ENCODE measurements at places on chromosomes 2 and 18. TPM values are rescaled to one million over a fixed set of nuclear protein-coding genes. Genes with fewer than 3 reads are reported as not detected.

DNA sequence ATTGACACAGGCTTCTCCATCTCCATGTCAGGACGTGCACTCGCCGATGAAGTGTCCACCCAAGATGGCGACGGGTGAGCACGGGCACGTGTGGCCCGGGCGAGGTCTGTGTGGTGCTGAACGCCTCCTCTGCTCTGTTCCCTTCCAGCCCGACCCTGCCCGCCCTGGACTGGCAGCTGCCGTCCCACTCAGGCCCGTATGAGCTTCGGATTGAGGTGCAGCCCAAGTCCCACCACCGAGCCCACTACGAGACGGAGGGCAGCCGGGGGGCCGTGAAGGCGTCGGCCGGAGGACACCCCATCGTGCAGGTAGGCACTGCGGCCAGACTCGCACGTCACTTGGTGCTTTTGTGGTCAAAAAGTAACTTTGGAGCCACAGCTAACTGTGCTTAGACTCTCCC, 37.7 kb downstream of the NFATC1 start:
- no peak overlapping the region for H3K27ac ChIP-seq
- no peaks in the 10 kb centered on the region for H3K27me3 ChIP-seq
- H3K4me3 ChIP-seq = no peak overlapping the region
- H3K36me3 ChIP-seq = no peaks in the 10 kb centered on the region
- H3K4me1 ChIP-seq = no peaks in the 10 kb centered on the region
- no peak for DNase-seq

- DNase-seq = no peak
- no peaks in the 10 kb centered on the region for H3K27me3 ChIP-seq
- H3K4me3 ChIP-seq = no peak overlapping the region
- H3K4me1 ChIP-seq = no peaks in the 10 kb centered on the region
- no peaks in the 10 kb centered on the region for H3K36me3 ChIP-seq
These were observed 162.1 kb upstream of the XIRP2 start for GRCh38 chr2:166725927-166726924.

DNA sequence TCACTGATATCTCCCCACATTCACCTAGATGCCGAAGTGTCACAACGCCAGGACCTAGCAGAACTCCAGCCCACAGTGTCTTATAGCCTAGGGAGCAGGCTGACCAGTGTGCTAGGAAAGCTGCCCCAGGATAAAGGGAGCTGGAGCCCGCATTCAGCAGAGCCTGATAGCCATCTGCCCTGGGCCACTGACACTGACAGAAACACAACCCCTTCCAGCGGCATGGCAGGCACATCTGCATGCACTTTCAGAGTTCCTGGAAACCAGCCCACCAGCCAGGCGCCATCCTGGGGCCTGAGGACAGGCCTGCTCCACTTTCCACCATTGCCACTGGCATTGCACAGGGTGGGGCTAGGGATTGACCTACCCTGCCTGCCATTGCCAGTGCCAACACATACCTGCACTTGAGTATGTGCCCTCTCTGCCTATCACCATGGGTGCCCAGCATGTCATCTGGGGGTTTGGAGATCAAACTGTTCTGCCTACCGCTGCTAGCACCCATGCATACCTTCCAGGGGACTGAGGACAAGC, 290.1 kb upstream of the KLHL14 start:
- no peaks in the 10 kb centered on the region for H3K27me3 ChIP-seq
- H3K27ac ChIP-seq = no peak overlapping the region
- no peak for DNase-seq
- H3K4me1 ChIP-seq = no peaks in the 10 kb centered on the region
- H3K36me3 ChIP-seq = no peaks in the 10 kb centered on the region

GRCh38 chr2:86357392-86357963, 20.1 kb upstream of the REEP1 start:
- H3K27me3 ChIP-seq = no peaks in the 10 kb centered on the region
- DNase-seq = no peak
- no peaks in the 10 kb centered on the region for H3K4me1 ChIP-seq
- no peaks in the 10 kb centered on the region for H3K36me3 ChIP-seq
- H3K4me3 ChIP-seq = no peak overlapping the region

GRCh38 chr18:76394780-76395476, 100.1 kb downstream of the ZNF516 start:
- H3K4me1 ChIP-seq = no peaks in the 10 kb centered on the region
- H3K27me3 ChIP-seq = no peaks in the 10 kb centered on the region
- H3K4me3 ChIP-seq = no peak overlapping the region
- no peaks in the 10 kb centered on the region for H3K36me3 ChIP-seq
- DNase-seq = no peak

USP40 gene
- 12.0 TPM for total RNA-seq

- no peak overlapping the region for H3K4me3 ChIP-seq
- H3K27me3 ChIP-seq = no peaks in the 10 kb centered on the region
- H3K4me1 ChIP-seq = no peaks in the 10 kb centered on the region
- H3K36me3 ChIP-seq = no peaks in the 10 kb centered on the region
- no peak for DNase-seq
These were observed 22.8 kb upstream of the EMILIN2 start for GRCh38 chr18:2823966-2824365.

Data from H1 (cell line).